ENCODE measurements at places on chromosomes 13 and 19.

- no peak for DNase-seq
Measured at GRCh38 chr19:41323430-41324125, 13.6 kb downstream of the CCDC97 start.

DNA sequence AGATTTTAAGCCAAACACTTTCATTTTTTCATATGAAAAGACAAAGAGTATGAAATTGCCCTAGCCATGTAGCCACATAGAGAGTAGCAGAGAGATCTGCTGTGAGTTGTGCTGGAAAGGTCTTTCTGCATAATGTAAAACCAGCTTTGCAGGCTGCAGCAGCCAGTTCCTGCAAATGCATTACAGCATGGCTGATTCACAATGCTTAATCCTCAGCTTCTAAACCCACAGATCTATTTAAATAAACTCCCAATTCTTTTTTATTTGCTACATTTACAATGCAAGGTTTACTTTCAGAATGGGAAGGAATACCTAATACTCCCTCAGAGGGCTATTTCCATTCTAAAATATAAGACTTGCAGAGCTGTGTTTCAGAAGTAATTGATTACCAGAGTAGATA lies 185.6 kb upstream of the STARD13 start:
- DNase-seq, result no peak

DNA sequence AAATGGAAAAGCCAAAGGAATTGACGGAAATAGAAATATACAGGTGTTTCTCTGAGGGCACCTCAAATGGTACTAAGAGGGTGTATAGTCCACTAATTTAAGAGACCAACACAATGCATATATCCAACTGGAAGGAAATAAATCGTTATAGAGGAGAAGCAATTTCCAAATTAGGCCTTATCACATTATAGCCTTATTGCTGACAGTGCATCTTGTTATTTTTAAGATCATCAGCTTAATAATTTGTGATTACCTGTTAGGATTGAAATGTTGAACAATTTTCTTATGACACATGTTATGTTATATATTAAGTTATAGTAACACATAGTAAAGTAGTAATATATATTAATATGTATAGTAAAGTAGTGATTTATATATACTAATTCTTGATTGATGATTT lies 915.7 kb upstream of the PCDH9 start:
- no peak for DNase-seq

DNA sequence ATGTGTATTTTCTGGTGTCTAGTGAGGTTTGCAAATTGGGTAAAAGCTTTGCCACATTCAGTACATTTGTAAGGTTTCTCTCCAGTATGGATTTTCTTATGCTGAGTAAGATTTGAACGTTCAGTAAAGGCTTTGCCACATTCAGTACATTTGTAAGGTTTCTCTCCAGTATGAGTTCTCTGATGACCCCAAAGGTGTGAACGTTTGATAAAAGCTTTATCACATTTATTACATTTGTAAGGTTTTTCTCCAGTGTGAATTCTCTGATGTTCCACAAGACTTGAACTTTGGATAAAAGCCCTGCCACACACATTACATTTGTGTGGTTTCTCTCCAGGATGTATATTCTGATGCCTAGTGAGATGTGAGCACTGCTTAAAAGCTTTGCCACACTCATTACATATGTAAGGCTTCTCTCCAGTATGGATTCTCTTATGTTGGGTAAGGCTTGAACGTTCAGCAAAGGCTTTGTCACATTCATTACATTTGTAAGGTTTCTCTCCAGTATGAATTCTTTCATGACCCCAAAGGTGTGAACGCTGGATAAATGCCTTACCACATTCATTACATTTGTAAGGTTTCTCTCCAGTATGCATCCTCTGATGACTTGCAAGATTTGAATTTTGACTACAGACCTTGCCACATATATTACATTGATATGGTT lies 17.4 kb downstream of the ZNF677 start:
- DNase-seq, result no peak

- no peak for DNase-seq
Measured at GRCh38 chr13:74465271-74465670, 331.1 kb upstream of the KLF12 start.

GRCh38 chr13:35747594-35747993 lies 271.1 kb upstream of the MAB21L1 start:
- DNase-seq, result no peak

- no peak for DNase-seq
Measured at GRCh38 chr13:25873242-25873612, 178.6 kb downstream of the SHISA2 start.

GRCh38 chr19:7643031-7643415 lies 6.1 kb downstream of the STXBP2 start:
- no peak for DNase-seq

DNA sequence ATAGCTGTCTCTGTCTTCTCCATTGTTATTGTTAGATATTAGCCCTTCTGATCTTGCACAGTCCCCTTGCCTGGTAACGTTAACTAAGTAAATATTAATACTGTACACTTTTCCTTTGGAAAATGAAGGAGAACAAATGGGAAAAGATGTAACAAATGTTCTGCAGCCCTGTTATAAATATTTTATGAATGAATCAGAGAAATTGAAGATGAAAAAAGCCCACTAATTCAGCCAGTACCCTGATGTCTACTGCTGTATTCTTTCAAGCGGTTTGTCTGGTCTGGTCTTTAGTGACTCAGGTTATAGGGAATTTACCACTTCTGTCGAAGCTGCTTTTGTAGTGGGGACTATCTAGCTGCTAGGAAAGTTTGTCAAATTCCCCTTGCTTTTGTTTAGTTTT lies 121.0 kb downstream of the COG6 start:
- DNase-seq, result no peak

- no peak for DNase-seq
Measured at GRCh38 chr13:108102771-108103170, 112.6 kb downstream of the LIG4 start.

DNA sequence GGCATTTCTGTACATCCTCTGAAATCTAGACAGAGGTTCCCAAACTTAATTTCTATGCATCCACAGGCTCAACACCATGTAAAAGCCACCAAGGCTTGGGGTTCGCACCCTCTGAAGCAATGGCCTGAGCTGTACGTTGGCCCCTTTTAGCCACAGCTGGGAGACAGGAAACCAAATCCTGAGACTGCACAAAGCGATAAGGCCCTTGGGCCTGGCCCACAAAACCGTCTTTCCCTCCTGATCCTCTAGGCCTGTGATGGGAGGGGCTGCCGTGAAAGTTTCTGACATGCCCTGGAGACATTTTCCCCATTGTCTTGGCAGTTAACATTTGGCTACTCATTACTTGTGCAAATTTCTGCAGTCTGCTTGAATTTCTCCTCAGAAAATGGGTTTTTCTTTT lies 766.4 kb downstream of the GPC5 start:
- DNase-seq, result no peak

DNA sequence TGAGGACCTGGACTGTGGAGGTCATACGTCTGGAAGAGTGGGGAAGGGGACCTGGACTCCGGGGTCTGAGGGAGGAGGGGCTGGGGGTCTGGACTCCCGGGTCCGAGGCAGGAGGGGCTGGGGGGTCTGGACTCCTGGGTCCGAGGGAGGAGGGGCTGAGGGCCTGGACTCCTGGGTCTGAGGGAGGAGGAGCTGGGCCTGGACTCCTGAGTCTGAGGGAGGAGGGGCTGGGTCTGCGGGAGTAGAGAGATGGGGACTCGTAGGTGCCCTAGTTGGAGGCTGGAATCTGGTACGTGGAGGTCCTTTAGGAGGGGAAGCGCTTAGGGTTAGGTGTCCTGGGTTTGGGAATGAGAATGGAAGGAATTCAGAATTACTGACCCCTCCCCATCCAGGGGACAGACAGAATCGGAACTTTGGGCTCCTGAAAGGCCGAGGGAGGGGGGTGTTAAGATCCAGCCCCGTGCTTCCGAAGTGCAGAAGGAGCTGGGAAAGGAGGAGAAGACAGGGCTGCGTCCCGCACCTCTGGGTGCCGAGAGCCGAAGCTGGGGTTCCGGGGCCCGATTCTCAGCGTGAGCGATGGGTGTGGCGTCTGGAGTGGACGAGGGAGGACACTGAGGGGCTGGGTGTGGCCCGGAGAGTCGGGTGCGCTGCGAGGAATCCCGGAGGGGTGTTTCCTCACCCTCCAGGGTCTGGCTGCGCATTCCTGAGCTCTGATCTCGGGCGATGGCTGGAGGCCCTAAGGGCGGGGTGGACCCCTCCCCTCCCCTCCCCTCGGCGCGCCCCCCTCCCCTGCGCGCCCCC lies 608 bp downstream of the MYADM start:
- DNase-seq, result no peak

DNA sequence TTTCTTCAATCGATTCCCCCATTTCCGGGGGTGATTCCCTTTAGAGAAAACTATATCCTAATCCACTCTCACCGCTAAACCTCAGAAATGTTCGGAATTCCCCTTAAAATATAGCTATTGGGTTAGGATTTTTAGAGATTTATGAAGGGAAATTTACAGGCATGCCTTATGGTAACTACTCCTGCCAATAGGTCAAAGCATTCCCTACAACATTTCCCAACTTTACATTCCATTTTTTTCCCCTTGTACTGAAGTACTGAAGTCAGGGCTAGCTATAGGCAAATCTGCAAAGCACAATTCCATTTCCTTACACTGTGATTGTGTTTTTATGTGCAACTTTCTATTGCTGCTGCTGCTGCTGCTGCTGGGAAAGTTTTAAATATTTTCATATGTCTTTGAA lies 2.1 kb downstream of the EDNRB start:
- no peak for DNase-seq

DNA sequence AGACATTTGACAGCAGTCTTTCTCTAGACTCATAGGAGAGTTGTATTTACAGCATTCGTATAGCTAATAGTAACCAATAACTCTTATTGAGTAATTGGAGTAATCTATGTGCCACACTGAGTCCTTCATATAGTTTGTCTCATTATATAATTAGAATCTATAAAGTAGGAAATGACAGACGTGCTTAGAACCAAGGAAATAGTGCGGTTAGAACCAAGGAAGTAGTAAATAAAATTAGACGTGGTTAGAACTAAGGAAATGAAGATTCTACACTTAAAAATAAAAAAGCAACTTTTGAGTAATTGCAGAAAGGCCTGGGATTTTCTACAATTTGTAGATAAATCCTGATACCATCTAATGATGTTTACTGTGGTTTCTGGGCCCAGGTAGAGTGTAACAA lies 107.8 kb upstream of the TNFSF11 start:
- no peak for DNase-seq

- DNase-seq, result no peak
Measured at GRCh38 chr19:13040232-13040947, 45.1 kb downstream of the NFIX start.

DNA sequence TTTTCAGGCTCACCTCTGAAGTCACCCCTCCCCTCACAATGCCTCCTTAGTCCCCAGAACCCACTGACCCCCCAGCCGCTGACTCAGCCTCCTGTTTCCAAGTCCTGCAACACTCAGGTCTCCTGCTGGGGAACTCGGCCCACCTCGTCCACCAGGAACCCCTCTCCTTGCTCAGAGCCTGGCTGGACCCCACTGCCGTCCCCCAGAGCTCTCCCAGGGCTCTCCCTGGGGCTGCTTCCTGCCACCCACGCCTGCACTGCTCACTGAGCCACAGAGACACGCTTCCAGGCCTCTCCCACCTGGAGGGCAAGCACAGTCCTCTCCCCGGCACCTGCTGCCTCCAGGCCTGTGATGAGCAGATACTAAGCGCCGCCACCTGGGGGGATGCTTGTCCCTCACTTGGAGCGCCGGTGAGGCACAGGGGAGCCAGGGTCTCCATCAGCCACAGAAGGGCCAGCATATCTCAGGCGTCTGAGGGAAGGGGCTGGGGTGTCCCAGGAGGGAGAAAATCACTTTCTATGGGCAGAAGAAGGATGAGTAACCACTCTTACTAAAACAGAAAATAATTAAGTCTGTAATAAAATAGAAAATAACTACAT lies 53.8 kb downstream of the KLF2 start:
- no peak for DNase-seq

DNA sequence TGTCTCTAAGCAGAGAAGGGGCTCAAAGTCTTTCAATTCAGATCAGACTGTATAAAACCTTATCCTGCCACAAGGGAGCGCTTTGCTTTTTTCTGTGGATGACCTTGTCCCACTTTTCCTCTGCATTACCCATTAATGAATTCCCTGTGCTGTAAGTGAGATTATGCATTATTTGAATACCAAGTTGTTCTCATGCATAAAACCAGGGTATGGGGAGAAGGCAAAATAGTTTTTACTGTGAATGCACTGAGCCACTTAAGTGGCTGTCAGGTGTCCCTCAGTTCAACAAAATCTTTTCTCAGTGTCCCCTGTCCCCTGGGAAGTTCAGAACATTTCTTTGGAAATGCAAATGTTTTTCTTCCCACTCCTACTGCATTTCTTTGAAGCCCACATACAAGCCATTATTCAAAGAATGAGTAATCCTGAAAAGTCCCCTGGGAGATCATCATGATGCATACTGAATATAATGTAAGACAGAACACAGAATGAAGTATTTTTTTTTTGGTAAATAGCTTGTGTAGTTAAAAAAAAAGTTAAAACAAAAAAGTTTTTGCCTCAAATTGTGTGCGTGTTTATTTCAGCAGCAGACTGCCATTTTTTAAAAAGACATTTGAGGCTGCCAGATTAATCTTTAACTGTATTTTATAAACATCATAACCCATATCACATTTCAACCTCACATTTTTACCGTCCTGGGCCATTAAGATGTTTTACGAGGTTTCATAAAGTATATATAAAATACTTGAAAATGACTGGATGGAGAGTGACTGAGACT lies 506.7 kb upstream of the PCDH9 start:
- DNase-seq, result no peak

- DNase-seq, result no peak
Measured at GRCh38 chr19:48271531-48272151, 1.8 kb downstream of the ZNF114 start.

DNA sequence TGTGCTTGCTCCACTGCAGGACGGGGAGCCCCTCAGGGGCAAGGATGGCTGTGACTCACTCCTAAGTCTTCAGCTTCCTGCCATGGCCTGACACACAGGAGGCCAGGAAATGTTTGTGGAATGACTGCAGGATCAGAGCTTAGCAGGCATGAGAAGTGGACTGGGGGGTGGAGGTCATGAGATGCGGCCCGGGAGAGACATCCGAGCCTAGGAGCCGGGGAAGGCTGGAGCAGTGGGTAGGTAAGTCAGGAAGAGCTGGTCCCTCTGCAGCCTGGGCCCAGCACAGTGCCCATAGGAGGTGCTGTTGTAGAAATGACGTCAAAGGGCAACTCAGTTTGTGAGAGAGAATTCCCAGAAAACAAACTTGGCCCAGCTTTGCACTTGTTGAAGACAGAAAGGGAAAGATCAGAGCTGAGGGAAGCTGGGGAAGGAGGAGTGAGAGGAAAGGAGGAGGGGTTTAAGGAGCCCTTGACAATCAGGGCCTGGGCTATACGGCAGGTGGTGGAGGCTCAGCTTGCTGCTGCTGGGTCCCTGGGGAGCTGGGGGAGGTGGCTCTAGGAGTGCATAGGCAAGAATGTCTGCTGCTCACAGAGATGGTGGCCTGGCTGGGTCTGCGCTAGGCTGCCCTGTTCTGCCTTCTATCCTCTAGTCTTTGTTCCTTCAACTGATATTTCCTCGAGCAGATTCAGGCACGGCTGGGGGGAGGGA lies 18.5 kb downstream of the POU2F2 start:
- DNase-seq, result no peak

DNA sequence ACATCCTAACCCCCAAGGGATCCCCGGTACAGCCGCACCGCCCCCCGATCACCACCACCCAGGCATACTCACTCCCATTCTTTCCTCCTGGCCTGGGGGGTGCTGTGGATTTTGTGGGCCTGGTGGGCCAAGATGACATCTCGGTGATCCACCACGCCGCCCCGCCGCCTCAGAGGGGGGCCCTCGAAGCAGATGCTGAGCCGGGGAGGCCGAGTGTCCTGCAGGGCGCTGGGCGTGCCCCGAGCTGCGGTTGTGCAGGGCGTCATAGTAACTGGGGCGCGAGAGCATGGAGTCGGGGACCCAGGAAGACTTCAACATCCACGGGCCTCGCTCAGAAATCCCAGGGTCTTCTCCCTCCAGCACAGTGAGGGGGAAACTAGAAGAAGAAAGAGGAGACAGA lies 93.4 kb upstream of the CACNA1A start:
- DNase-seq, result no peak
